Activated CD8-positive, alpha-beta memory T cell treated with anti-CD3 and anti-CD28 coated beads for 36 hours (primary cell): ENCODE measurements at places on chromosomes 12 and 14. TPM values are rescaled to one million over a fixed set of nuclear protein-coding genes. Genes with fewer than 3 reads are reported as not detected.

PZP gene
- not detected for total RNA-seq

DCAF5 gene
- 30.4 TPM for total RNA-seq

SMIM41 gene
- not detected for total RNA-seq

HAL gene
- total RNA-seq, result 0.38 TPM

AQP6 gene
- total RNA-seq, result not detected

LMNTD1 gene
- total RNA-seq, result not detected

TDRD9 gene
- total RNA-seq, result 0.93 TPM

CPNE6 gene
- not detected for total RNA-seq

TAS2R31 gene
- 1.2 TPM for total RNA-seq

LRRC10 gene
- not detected for total RNA-seq

P2RX2 gene
- total RNA-seq, result not detected

MMP19 gene
- not detected for total RNA-seq

GZMH gene
- 151 TPM for total RNA-seq

BDKRB1 gene
- not detected for total RNA-seq

TCTN2 gene
- 4.0 TPM for total RNA-seq

ACYP1 gene
- 41.6 TPM for total RNA-seq

MAP3K9 gene
- 5.5 TPM for total RNA-seq

GLIPR1 gene
- total RNA-seq, result 20.8 TPM

SSTR1 gene
- not detected for total RNA-seq

CIT gene
- 32.4 TPM for total RNA-seq

PPFIA2 gene
- not detected for total RNA-seq

KLRG1 gene
- 8.7 TPM for total RNA-seq

KCNK10 gene
- total RNA-seq, result not detected

CLEC9A gene
- total RNA-seq, result not detected
